ENCODE measurements at places on chromosomes 2 and 18.
A peak's percentile ranks its signal among the peaks of the same experiment; 100 is the strongest.

GRCh38 chr18:67281746-67282145 is 234.8 kb downstream of the DSEL start:
- DNase-seq, result no peak

GRCh38 chr2:53235836-53236582 is 531.6 kb upstream of the CHAC2 start:
- peak; percentile 64 for DNase-seq

- no peak for DNase-seq
Measured at GRCh38 chr2:108701806-108702205, 17.5 kb upstream of the RANBP2 start.

GRCh38 chr2:122112216-122113005 is 357.0 kb downstream of the TSN start:
- no peak for DNase-seq

DNA sequence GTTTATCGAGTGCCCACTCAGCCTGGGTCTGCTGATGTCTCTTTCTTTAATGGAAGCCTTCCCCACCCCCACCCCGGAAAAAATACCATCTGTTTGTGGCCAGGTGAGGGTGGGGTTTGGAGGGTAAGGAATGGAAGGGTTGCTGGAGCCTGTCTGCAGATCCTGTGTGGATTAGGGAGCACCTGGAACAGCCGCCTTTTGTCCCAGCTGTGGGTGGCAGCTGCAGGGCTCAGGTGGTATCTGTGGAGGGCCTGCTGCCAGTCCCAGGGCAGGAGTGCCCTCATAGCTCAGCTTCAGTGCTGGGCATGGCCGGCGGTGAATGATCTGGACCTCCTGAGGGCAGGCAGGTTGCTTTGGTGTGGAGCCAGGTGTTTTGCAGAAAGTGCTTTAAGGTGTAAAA is 45.3 kb downstream of the IMPA2 start:
- no peak for DNase-seq

GRCh38 chr2:65215946-65216345 is 11.7 kb upstream of the ACTR2 start:
- no peak for DNase-seq

DNA sequence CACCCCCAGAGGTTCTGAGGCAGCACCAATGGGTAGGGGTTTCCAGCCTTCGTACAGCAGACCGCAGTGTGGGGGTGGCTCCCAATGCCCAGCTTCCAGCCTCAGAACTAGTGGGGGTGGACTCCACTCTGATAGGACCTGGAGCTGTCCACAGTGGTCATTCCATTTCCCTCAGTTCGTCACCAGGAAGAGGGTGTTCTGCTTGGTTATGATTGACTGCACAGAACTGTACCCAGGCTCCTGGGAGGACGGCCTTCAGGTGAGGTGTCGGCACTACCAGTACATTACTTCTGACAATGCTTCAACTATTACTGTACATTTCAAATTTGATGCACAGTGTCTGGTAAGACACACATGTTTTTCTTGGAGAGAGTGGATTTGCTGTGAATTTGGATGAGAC is 150.3 kb upstream of the CAPN13 start:
- DNase-seq, result no peak

DNA sequence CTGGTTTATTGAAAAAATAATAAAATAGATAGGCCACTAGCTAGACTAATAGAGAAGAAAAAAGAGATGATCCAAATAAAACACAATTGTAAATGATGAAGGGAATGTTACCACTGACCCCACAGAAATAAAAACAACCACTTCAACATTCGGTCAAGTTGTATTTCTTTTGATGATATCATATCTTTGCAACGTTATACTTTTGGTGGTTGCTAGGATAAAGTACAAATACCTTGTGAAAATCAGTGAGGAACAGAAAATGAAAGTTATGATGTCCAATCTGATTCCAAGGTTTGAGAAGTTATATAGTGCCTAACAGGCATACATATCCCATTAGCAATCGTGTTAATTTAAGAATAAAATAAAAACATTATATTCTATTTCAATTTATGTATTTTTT is 6.6 kb upstream of the ASNSD1 start:
- DNase-seq, result no peak

DNA sequence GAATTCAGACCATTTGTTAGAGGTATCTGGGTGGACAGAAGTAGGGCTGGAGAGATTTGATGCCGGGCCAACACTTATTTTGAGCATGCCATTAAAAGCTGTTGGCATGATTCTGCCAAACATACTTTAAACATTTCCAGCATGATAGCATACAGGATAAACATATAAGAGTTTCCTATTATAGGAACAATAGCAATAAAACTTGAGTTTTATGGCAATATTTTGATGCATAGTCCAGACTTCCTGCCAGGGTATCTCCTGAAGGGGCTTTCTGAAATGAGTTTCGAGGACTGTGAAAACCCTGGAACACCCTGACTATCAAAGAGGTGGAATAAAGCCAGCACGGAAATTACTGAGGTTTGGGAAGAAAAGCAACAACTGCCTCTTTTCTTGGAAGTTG is 1398.0 kb upstream of the NXPH2 start:
- no peak for DNase-seq

- DNase-seq, result no peak
Measured at GRCh38 chr2:147569426-147569825, 275.4 kb upstream of the ACVR2A start.

GRCh38 chr2:29281086-29281915 is 166.1 kb downstream of the CLIP4 start:
- peak; percentile 17 for DNase-seq

- no peak for DNase-seq
Measured at GRCh38 chr2:16738361-16739225, 73.0 kb upstream of the CYRIA start.

DNA sequence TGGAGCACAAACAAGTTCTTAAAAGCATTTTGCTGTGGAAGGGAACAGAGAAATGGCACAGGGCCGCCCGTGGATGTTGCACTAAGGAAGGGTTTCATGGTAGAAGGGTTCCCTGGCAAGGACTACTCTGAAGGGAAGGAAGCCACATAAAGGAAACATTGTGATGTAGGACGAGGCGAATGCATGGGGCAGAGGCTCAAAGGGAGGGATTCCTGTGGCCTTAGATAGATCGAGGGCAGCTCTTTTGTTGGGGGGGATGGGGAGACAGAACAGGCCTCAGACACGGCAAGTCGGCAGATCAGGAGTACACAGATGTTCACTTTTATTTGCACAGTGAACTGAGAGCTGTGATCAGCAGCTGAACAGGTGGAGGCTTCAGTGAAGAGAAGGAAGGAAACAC is 205.4 kb downstream of the SNTG2 start:
- DNase-seq, result no peak

DNA sequence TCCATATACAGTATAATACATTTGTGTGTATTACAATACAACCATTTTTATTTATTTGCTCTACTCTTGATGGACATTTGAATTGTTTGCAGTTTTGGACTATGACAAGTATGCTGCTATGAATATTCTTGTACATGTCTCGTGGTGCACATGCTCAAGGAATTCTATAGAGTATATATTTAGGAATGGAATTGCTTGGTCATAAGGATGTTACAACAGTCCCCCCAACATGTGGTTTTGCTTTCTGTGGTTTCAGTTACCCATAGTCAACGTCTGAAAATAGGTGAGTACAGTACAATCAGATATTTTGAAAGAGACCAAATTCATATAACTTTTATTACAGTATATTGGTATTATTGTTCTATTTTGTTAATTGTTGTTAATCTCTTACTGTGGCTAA is 24.1 kb upstream of the PLEKHM3 start:
- no peak for DNase-seq

- DNase-seq, result no peak
Measured at GRCh38 chr2:98519156-98519555, 74.5 kb downstream of the INPP4A start.

DNA sequence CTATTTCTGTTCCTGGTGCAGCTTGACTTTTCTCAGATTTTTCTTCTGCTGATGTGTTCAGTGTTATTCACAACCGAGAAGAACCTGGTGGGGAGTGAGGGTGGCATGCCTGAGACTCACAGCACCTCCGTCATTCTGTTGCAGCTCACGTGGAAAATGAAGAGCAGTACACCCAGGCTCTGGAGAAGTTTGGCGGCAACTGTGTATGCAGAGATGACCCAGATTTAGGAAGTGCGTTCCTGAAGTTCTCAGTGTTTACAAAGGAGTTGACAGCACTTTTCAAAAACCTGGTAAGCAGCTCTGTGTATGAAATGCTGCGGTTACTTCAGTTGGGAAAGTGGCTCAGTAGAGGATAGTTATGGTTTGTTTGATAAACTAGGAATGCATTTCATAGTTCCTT is 90.5 kb downstream of the ASAP2 start:
- DNase-seq, result no peak

DNA sequence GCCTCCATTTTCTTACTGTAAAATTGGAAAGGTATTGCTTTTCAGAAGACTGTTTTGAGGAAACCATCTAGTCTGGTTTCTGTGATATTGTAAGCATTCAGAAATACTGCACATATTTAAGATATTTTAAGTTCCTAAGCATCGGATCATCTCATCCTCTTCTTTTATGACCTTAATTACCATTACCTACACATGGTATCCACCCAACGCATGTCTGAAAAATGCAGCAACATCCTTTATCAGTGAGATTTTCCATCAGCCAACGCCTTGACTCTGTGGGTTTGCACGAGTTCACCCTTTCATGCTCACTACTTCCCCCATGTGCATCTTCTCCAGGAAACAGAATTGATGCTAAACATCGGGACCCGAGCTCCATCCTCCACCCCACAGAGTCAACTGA is 84.3 kb downstream of the COL4A4 start:
- no peak for DNase-seq
